ENCODE measurements at places on chromosomes 13 and 19.

DNA sequence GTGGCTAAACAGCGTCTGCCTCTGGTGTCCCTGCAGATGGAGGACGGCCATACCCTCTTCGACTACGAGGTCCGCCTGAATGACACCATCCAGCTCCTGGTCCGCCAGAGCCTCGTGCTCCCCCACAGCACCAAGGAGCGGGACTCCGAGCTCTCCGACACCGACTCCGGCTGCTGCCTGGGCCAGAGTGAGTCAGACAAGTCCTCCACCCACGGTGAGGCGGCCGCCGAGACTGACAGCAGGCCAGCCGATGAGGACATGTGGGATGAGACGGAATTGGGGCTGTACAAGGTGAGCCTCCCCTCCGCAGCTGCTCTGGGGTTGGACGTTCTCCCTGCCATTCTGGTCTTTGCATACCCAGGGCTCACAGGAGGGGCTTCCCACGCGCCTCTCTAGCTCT is 19.9 kb downstream of the UHRF1 start:
- DNase-seq = no peak

- DNase-seq = no peak
Measured at GRCh38 chr13:51328488-51328887, 11.0 kb upstream of the SERPINE3 start.

- no peak for DNase-seq
Measured at GRCh38 chr13:20116213-20116612, 44.6 kb downstream of the GJA3 start.

- no peak for DNase-seq
Measured at GRCh38 chr13:109904218-109904617, 117.8 kb upstream of the IRS2 start.

GRCh38 chr13:24741016-24741662 is 22.8 kb upstream of the RNF17 start:
- DNase-seq = no peak
